Stomach (tissue), 19 donors: ENCODE measurements at places on chromosomes 5 and 9. TPM values are rescaled to one million over a fixed set of nuclear protein-coding genes. Genes with fewer than 3 reads are reported as not detected.

Gene GFI1B
- 1.0 TPM for total RNA-seq

Gene TNFSF8
- total RNA-seq: 5.3 TPM

Gene SH2D3C
- not detected for total RNA-seq

Gene STKLD1
- not detected for total RNA-seq

Gene MORN5
- not detected for total RNA-seq

Gene SH3GL2
- total RNA-seq: not detected
